ENCODE measurements at places on chromosomes 13 and 19.

- DNase-seq: peak; percentile 93
Observed at GRCh38 chr19:13151605-13152355, 1.6 kb downstream of the IER2 start.

DNA sequence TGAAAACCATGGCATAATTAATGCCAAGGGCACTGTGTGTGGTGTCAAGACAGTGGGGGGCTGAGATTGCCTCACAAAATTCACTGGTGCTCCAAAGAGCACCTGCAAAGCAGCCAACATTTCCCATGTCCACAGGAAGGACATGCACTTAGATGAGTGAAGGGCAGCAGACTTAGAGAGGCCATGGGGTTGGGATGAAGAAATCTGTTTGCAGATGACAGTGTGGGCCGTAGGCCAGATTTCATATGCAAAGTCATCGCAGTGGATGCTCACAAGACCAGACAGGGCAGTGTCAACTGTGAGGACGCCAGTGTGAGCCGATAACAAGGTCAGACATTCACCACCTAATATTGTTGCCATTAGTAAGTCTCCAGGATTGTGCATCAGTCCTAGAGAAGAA is 773.4 kb downstream of the EFNB2 start:
- no peak for DNase-seq

DNA sequence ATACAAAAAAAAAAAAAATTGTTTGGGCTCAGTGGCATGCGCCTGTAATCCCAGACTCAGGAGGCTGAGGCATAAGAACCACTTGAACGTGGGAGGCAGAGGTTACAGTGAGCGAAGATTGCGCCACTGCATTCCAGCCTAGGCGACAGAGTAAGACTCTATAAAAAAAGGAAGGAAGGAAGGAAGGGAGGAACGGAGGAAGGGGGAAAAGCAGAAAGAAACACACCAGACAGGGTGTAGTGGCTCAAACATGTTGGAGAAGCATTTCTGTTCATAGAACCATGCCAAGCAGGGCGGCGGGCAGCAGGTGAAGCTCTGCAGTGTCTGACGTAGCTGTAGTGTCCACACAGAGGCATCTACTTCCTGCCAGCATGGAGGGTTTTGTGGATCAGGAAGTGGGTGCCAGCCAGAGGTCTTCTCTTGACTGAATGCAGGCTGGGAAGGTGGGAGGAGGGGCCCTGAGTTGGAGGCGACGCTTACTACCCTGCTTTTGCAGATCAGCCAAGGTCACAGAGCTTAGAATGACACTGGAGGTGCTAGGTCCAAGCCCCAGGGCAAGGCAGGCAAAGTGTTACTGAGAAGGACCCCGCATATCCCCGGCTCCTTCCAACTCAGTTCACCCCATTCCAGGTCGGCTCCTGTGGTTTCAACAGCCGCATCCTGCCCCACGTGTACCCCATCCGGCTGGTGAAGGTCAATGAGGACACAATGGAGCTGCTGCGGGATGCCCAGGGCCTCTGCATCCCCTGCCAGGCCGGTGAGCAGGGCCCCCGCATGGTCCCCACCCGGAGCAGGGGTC is 11.6 kb upstream of the PGLS start:
- DNase-seq: no peak

DNA sequence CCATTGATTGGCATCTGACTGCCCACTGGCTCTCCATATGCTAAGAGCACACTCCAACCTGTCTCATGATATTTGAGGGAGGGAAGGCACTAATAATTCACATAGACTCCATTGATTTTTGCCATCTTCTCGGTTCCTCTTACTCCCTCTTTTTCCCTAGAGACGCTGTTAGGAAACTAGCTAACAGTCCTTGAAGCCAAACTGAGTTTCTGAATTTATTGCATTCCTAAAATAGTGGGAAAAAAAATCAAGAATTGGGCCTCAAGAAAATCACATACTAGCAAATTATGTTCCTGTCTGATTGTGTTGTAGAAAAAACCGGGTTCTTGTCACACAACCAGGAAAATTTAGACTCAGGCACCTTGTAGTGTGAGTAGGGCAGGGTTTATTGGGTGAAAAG is 86.4 kb upstream of the SLC7A1 start:
- no peak for DNase-seq

DNA sequence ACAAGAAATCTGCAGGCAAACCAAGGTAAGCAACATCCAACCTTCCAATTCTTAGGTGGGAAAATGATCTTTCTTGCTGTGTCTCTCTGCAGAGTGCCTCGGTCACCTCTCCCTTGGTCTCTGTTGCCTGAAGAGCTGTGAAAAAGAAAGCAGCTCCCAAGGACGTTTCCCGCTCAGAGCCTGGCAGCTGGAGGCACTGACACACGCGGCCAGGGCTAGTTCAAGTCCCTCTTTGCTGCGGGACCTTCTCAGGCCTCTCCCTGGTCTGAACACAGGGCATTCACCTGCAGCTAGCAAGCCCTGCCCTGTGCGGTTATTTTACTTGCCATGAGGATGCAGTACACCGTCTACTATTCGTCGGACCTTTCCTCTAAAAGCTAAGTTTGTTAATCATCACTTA is 3.8 kb downstream of the MED26 start:
- DNase-seq: no peak

GRCh38 chr13:42865768-42866102 is 84.4 kb downstream of the FAM216B start:
- no peak for DNase-seq

DNA sequence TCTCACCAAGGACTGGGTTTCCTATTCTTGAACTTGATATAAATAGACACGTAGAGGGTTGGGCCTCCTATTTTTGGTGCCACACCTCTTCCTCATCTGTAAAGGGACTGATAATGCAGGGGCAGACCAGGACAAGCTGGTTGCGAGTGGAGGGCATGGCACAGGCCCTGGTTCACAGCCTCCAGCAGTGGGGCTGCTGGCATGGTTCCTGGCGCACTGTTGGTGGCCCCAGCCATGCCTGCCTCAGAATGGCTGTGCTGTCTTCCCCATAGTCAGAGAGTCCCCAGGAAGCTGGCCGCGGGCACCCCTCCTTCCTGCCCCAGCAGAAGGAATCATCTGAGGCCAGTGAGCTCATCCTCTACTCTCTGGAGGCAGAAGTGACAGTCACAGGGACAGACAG is 10.5 kb upstream of the OVOL3 start:
- no peak for DNase-seq

- no peak for DNase-seq
Observed at GRCh38 chr13:51416107-51416506, 36.7 kb downstream of the INTS6 start.

- DNase-seq: no peak
Observed at GRCh38 chr13:101695870-101696516, 243.5 kb downstream of the ITGBL1 start.

- DNase-seq: no peak
Observed at GRCh38 chr13:25971459-25972145, 80.2 kb downstream of the SHISA2 start.

DNA sequence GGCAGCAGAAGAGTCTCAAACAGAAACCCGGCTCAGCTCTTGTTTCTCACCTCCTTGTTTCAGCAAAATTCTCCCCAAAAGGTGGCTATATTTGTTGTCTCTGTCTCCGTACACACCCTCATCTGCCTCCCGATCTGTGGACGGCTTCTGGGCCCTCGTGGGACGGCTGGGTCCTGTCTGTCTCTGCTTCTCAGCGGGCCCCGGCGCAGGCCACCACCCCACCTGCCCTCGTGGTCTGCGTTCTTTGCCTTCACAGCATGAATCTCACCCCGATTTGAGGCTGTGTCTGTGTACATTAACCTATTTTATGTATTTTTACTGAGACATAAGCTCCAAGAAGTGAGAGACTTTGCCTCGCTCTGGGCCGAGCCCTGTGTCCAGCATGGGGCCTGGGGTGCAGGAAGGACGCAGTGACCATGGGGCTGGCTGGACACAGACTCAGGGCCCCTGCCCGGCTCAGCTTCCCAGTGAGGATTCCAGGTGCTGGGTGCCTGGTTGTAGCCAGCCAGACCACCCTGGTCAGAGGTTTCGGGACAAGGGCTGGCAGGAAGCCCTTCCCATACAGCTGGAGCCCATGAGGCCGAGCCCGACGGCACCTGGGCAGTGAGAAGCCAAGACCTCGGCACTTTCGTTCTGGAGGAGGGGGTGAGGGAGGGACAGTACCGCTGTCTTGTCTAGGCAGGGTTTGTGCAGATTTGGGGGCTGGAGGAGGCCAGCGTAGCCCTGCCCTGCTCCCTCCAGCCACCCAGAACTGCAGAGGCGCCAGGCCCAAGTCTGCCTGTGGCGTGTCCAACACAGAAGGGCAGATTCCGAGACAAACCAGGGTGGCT is 78.5 kb upstream of the MCF2L start:
- DNase-seq: no peak

- DNase-seq: no peak
Observed at GRCh38 chr13:69755101-69755500, 352.5 kb upstream of the ATXN8OS start.

DNA sequence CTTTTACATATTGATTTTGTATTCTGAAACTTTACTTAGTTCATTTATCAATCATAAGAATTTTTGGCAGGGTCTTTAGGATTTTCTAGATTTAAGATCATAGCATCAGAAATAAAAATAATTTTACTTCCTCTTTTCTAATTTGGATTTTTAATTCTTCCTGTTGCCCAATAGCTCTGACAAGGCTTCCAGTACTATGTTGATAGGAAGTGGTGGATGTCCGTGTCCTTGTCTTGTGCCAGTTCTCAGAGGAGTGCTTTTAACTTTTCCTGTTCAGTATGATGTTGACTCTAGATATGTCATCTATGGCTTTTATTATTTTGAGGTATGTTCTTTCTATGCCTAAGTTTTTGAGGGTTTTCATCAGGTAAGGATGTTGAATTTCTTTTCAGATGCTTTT is 7.7 kb upstream of the KIR2DL4 start:
- DNase-seq: no peak

- no peak for DNase-seq
Observed at GRCh38 chr13:33233547-33233946, 52.0 kb downstream of the STARD13 start.

GRCh38 chr13:43529796-43530195 is 257.0 kb downstream of the ENOX1 start:
- DNase-seq: no peak

GRCh38 chr13:59483501-59484145 is 680.1 kb downstream of the DIAPH3 start:
- DNase-seq: no peak

GRCh38 chr13:46541210-46541609 is 11.8 kb upstream of the LRCH1 start:
- DNase-seq: no peak

DNA sequence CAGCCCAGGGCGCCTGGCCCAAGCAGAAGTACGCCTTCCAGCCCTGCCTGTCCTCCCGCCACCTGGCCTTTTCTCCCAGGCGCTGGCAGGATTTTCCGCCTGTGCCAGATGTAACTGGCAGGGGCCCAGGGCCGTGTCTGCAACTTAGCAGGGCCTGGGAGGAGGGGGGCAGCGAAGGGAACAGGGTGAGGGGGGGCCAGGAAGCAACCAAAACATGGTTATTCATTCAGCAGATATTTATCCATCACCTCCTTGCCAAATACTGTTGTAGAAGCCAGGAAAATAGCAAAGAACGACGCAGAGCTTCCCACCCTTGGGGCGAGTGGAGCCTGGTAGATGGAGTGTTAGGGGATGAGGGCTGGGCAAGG is 5.6 kb downstream of the TLE6 start:
- no peak for DNase-seq

- no peak for DNase-seq
Observed at GRCh38 chr13:50403311-50403710, 388.1 kb downstream of the KCNRG start.

DNA sequence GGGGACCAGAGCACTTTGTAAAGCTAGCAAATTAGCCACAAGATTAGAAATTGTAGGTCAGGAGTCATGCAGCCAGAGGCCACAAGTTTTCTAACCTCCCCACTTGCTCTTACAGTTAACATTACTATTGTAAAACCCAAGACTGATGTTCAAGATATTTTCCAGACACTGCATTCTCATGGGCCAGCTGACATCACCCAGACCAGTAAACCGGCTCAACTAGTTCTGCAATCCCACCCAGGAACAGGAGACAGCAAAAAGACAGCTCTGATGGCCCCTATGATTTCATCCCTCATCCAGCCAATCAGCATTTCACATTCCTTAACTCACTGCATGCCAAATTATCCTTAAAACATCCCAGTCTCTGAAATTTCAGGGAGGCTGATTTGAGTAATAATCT is 178.5 kb downstream of the PRR20E start:
- DNase-seq: no peak

GRCh38 chr19:13149628-13150186 is 468 bp downstream of the STX10 start:
- DNase-seq: no peak

- DNase-seq: no peak
Observed at GRCh38 chr19:50266896-50267295, 62.3 kb downstream of the KCNC3 start.

GRCh38 chr13:111927181-111927540 is 139.8 kb upstream of the SOX1 start:
- no peak for DNase-seq

DNA sequence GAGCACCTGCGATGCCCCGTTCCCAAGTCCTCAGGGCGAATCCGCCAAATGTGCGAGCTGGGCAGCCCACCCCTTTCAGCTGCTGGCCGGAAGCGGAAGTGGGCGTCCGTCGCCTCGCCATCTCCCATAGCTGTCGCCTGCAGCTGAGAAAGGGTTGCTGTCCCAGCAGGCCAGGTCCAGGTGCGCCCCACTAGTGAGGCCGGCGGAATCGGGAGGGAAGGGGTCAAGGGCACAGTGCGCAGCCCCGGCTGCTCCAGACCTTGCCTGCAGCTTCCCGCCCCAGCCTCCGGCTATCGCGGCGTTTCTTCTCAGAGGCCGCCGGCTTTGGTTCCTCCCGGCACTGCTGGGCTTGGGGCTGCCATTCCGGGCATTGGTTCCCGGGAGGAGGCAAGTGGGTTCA is at the start of gene ZNF177:
Gene ZNF177, plus strand, starts transcription at position 109 of the 400 bp plus-strand sequence. CDS start 15,299 bp downstream, outside the sequence.
- DNase-seq: no peak

- DNase-seq: no peak
Observed at GRCh38 chr13:96033220-96034015, 19.8 kb downstream of the UGGT2 start.

All from stimulated activated CD8-positive, alpha-beta memory T cell treated with anti-CD3 and anti-CD28 coated beads, Interleukin-4, amount 100 ng/mL, for 1 hour (primary cell).